ENCODE measurements at places on chromosomes 16 and 17. TPM values are rescaled to one million over a fixed set of nuclear protein-coding genes. Genes with fewer than 3 reads are reported as not detected.

Gene SOCS1
- total RNA-seq = 126 TPM

Gene SLFN13
- total RNA-seq = 57.3 TPM

Gene YPEL3
- 77.8 TPM for total RNA-seq

Gene CHP2
- not detected for total RNA-seq

Gene KRT28
- not detected for total RNA-seq

Gene KIAA0513
- 14.5 TPM for total RNA-seq

Gene TPSG1
- not detected for total RNA-seq

- no peak for DNase-seq
Observed at GRCh38 chr17:68544111-68544915, 32.1 kb downstream of the PRKAR1A start.

DNA sequence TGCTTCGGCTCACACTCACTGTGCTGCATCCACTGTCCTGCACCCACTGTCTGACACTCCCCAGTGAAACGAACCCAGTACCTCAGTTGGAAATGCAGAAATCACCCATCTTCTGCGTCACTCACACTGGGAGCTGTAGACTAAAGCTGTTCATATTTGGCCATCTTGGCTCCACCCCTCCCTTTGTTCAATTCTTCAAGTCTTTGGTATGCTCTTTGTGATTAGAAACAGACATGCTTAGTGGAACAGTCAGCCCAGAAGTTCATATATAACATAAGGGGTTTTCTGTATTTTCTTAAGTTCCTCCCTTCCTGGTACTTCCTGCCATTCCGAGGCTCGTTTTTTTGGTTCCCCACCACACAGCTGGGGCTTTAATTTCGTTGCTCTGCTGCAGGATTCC, 398.5 kb upstream of the DYNLRB2 start:
- no peak for DNase-seq

DNA sequence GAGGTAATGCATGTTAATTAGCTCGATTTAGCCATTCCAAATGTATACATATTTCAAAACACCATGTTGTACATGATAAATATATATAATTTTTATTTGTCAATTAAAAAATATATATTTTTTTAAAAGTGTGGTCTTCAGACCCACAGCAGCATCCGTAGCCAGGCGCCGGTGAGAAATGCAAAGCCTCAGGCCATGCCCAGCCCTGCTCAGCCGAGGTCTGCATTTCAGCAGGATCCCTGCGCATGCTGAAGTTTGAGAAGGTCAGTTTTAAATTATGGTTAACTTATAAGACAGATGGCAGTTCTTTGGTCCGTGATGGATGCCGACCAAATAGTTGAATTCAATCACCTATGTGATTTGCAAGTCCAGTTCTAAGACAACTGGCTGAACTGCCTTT, 28.0 kb upstream of the TBX2 start:
- DNase-seq = no peak

DNA sequence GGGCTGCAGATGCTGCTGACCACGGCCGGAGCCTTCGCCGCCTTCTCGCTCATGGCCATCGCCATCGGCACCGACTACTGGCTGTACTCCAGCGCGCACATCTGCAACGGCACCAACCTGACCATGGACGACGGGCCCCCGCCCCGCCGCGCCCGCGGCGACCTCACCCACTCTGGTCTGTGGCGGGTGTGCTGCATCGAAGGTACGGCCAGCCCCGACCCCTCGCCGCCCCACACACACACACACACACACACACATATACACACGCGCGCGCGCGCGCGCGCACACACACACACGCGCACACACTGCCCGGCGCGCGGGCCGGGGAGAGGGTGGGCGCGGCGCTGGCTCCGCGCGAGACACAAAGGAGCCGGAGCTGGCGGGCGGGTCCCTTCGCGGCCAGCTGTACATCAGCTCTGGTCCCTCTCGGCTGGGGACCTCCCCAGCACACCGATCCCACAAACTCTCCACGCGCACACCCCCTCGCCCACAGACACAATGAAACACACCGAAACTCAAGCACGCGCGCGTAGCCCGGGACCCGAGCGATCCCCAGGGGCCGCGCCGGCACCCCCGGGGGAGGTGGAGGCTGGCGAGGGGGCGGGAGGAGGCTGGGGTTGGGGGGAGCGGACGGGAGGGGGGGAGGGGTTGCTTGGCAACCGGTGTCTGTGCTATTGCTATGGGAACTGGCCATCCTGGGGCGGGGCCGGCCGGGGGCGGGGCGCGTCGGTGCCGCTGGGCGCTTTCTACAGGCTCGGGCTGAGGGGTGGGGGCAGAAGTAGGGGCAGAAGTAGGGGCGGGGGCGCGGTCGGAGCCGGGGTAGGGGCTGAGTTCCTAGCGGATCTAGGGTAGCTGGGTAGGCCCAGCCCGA, 658 bp downstream of the CACNG4 start:
- peak; percentile 31 for DNase-seq

DNA sequence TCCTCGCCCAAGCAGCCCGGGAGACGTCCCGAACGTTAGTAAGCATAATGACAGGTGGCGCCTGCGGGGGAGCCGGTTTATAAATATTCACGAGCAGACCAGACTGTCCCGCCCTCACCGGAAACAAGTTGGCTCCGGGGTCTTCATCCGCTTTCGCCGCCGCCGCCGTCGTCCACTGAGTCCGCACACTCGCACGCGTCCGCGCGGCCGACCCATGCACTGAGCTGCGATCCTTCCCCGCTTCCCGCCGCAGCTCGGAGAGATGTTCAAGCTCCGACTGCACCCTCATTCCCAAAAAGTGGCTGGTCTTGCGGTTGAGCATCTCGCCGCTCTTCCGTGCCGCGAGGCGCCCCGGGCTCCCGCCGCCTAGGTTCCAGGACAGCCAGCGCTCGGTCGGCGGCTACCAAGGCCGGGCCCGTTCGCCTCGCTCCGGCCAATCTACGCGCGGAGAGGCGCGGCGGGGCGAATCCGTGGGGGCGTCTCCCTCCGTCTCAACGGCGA, 385 bp downstream of the CFAP119 start:
- peak; percentile 54 for DNase-seq

GRCh38 chr16:2818272-2818876, 1.3 kb downstream of the PRSS21 start:
- no peak for DNase-seq

GRCh38 chr16:84818989-84819643, 669 bp upstream of the CRISPLD2 start:
- no peak for DNase-seq

- peak; percentile 13 for DNase-seq
Observed at GRCh38 chr16:9050102-9050830, 41.2 kb upstream of the HAPSTR1 start.

GRCh38 chr16:86224629-86225028, 285.7 kb upstream of the FOXF1 start:
- DNase-seq = no peak

DNA sequence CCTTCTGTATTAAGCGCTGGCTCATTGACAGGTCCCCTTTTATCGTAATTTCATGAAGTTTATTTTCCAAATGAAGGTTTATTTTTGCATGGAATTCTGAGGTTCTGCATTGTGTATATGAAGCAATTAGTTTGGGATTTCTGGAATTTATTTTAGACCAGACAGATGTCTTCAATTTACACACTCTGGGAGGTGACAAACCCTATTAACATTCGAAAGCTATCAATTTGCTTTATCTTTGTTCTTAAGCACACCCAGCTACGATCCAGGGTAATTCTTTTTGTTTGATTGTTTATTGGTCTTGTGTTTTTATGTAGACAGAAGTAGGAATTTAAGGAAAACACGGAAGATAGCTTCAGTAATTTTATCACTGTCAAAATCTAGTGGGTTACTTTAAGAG, 264.6 kb downstream of the HS3ST3A1 start:
- DNase-seq = no peak

DNA sequence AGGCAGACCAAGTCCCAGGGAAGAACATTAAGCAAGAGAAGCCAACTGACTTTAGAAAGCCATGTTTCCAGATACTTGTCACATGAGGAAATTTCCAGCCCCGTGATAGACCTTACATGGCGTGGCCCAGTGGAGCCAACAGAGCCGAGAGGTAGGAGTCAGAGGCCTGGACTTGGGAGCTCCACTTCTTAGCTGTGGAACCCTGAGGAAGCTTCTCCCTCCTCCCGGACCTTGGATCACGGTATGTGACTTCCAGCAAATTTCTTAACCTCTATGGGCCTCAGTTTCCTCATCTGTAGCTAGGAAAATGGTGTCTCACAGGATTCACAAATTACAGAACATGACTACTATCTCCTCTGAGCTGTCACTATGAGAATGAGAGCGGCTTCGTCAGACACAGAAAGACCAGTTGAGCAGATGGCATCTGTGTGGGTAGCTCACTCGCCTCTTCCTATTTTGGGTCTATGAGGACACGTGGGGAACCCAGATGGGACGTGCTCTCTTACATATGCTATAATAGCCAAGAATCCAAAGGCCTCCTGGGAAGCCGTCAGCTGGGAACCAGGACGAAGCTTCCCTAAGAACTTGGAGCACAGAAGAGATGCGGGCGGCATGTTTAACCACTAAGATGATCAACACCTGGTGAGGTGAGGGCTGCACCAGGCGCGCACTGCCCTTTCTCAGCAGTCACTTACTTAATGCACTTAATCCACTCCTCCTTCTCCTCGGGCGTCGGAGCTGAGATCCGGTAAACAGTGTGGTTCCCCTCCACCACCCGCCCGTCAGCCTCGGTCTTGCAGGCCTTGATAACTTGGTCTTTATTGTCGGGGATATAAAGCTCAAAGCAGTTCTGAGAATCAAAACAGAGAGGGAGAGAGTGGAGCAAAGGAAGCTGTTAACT, 102.3 kb downstream of the CYTH1 start:
- DNase-seq = no peak

Measured in activated T-cell treated with anti-CD3 and anti-CD28 coated beads, Interleukin-2, amount 50 U/mL, for 72 hours (primary cell).